ENCODE measurements at places on chromosomes 1 and 21. TPM values are rescaled to one million over a fixed set of nuclear protein-coding genes. Genes with fewer than 3 reads are reported as not detected.
A peak's percentile ranks its signal among the peaks of the same experiment; 100 is the strongest.

GRCh38 chr1:201455098-201455497 is 13.9 kb downstream of the PHLDA3 start:
- no peak for DNase-seq

The PTGFRN gene
- total RNA-seq, result 35.6 TPM

The ESRRG gene
- not detected for total RNA-seq

The KANK4 gene
- total RNA-seq, result not detected

GRCh38 chr1:221105578-221105977 is 226.3 kb downstream of the HLX start:
- no peak for DNase-seq

The FCGR1A gene
- total RNA-seq, result not detected

DNA sequence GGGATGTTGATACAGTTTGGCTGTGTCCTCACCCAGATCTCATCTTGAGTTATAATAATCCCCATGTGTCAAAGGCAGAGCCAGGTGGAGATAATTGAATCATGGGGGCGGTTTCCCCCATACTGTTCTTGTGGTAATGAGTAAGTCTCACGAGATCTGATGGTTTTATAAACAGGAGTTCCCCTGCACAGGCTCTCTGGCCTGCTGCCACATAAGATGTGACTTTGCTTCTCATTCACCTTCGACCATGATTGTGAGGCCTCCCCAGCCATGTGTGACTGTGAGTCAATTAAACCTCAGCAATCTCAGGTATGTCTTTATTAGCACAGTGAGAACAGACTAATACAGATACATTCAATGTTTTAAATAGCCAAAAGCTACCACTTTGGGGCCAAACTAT is 41.1 kb downstream of the SLC35F3 start:
- no peak for DNase-seq

The PDPN gene
- not detected for total RNA-seq

- DNase-seq, result no peak
These were observed 3.2 kb downstream of the MTF2 start for GRCh38 chr1:93082313-93082712.

DNA sequence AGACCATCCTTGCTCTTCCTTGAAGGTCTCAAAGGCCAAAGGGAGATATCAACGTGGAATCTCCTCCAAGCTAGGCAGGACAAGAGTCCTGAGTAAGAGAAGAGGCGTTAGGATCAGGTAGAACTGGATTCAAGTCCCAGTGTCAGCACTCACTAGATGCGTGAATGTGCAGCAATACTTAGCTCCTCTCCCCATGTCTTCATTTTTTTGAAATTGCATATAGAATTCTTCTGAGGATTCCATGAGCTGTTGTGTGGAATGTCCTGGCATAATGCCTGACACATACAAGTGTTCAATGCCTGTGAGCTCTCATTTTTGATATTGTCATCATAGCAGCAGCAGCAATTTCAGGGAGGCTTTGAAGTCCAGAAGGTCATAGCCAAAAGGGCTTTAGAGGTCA is 333.2 kb downstream of the KCNH1 start:
- DNase-seq, result no peak

- DNase-seq, result peak; percentile 59
These were observed 8.1 kb downstream of the TDRD5 start for GRCh38 chr1:179599623-179600249.

- DNase-seq, result no peak
These were observed 1.1 kb downstream of the SLC35F3 start for GRCh38 chr1:233905416-233906051.
